HepG2 (cell line): ENCODE measurements at places on chromosomes 3 and 15. TPM values are rescaled to one million over a fixed set of nuclear protein-coding genes. Genes with fewer than 3 reads are reported as not detected.

The COLQ gene
- 0.31 TPM in 1 of 2 replicates, not detected in the other for total RNA-seq

DNA sequence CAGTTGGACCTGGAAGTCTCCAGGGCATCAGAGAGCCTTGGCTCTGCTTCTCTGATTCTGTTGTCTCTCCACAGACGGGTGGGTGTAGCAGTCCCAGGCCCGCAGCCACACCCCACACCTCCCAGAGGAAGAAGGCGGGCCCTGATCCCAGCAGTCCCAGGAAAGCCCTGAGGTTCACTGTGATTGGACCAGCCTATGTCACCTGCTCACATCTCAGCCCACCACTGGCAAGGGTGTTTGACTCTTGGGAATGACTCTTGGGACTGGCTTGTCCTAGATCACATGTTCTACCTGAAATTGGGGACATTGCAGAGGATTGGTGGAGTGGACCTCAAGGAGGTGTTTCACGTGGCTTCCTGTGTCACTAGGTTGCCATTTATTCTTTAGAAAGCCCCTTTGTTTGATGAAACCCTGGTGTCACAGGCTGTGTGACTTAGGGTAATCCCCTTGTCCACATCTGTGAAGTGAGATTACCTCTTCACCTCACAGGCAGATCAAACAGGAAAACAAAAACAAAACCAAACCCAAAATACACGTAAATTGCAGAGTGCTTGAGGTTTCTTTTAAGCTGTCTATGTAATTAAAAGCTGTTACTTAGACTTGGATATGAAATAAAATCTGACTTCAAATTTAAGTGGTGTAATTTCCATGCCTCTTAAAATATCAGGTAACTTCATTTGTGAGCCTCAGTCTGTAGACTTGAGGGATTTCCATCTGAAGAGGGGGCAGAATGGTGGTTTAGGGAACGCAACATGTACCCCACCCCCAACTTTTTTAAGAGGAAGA lies 26.7 kb downstream of the FLNB start:
- no peaks in the 10 kb centered on the region for H3K27me3 ChIP-seq
- no peak for DNase-seq
- H3K4me3 ChIP-seq: no peak overlapping the region
- H3K27ac ChIP-seq: no peak overlapping the region
- H3K36me3 ChIP-seq: no peaks in the 10 kb centered on the region; the same call in none of the 2 replicates

DNA sequence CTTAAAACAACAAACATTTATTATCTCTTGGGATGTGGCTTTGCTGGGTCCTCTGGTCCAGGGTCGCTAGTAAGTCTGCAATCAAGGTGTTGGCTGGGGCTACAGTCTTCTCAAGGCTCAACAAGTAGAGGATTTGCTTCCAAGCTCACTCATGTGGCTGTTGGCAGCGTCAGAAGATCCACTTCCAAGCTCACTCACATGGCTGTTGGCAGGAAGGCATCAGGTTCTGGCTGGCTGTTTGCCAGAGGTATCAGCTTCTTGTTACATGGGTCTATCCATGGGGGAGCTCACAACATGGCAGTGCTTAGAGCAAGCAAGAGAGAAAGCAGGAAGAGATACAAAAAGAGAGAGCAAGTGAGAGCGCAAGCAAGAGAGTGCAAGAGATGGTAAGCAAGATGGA lies 15.0 kb upstream of the BNC1 start:
- no peak overlapping the region for H3K4me3 ChIP-seq
- no peak for DNase-seq
- no peaks in the 10 kb centered on the region for H3K36me3 ChIP-seq
- no peaks in the 10 kb centered on the region for H3K27me3 ChIP-seq

DNA sequence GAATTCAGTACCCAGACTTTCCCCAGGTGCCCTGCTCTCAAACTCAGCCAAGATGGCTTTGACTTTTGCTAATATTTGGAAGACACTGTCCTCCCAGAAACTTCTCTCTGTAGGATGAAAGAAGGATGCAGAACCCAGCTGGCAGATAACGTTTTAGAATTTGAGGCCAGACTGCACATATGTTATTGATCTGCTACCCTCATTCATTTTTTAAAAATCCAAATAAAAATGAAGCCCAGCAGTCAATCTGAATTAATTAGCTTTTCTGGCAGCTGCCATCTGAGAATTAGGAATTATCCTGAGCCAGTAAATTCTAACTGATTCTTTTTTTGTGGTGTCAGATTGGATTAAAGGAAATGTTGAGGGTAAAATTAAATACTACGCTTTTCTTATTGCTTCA lies 236.6 kb downstream of the PLCL2 start:
- H3K4me3 ChIP-seq: no peak overlapping the region
- H3K36me3 ChIP-seq: no peaks in the 10 kb centered on the region
- no peak overlapping the region for H3K27ac ChIP-seq
- DNase-seq: no peak
- H3K4me1 ChIP-seq: no peaks in the 10 kb centered on the region
- H3K27me3 ChIP-seq: peaks cover 4% of the 10 kb centered on the region; the same call in 1 of the 3 replicates

The NPHP3 gene
- total RNA-seq: 8.4 and 11.0 TPM in 2 replicates

The CFAP100 gene
- total RNA-seq: 0.36 TPM in 1 of 2 replicates, not detected in the other

The PLAAT1 gene
- total RNA-seq: not detected in 2 replicates

DNA sequence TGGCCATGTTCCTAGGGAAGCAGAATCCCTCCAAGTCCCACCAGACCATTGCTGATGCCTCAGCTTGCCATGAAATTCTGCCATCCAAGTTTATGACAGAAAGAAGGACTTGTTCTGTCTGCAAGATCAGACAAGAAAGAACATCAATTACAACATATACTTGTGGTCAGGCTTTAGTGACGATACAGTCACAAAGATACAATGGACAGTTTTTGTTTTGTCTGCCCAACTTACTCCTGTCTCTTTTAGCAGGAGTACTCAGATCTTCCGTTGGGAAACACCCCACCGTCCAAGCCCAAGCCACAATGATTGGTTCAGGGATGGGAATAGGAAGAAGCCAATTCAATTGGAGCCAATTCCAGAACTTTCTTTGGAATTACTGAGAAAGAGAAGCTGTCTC lies 15.7 kb downstream of the KLHL6 start:
- peaks cover 1% of the 10 kb centered on the region; the same call in 1 of the 2 replicates for H3K27me3 ChIP-seq
- DNase-seq: no peak
- no peaks in the 10 kb centered on the region for H3K36me3 ChIP-seq
- H3K4me1 ChIP-seq: no peaks in the 10 kb centered on the region
